ENCODE measurements at places on chromosomes 2 and 18. TPM values are rescaled to one million over a fixed set of nuclear protein-coding genes. Genes with fewer than 3 reads are reported as not detected.

The ZNF892 gene
- 2.8 TPM for total RNA-seq

The DOK6 gene
- 0.17 TPM for total RNA-seq

The CDH7 gene
- total RNA-seq = not detected

The CPO gene
- total RNA-seq = not detected

The OBSL1 gene
- total RNA-seq = 32.0 TPM

The MC5R gene
- not detected for total RNA-seq

The DPP10 gene
- total RNA-seq = not detected

The CIB4 gene
- not detected for total RNA-seq

The NOSTRIN gene
- not detected for total RNA-seq

The PTH2R gene
- under 0.01 TPM for total RNA-seq

The CENPA gene
- 23.4 TPM for total RNA-seq

The XIRP2 gene
- total RNA-seq = 0.17 TPM

The BMP10 gene
- total RNA-seq = not detected

The HRH4 gene
- not detected for total RNA-seq

The REG3A gene
- not detected for total RNA-seq

The NIF3L1 gene
- total RNA-seq = 25.7 TPM

The EVA1A gene
- 28.4 TPM for total RNA-seq
